Stimulated activated naive CD8-positive, alpha-beta T cell treated with anti-CD3 and anti-CD28 coated beads, Interleukin-15, amount 100 ng/mL, for 72 hours (primary cell): ENCODE measurements at places on chromosomes 12 and 14.

DNA sequence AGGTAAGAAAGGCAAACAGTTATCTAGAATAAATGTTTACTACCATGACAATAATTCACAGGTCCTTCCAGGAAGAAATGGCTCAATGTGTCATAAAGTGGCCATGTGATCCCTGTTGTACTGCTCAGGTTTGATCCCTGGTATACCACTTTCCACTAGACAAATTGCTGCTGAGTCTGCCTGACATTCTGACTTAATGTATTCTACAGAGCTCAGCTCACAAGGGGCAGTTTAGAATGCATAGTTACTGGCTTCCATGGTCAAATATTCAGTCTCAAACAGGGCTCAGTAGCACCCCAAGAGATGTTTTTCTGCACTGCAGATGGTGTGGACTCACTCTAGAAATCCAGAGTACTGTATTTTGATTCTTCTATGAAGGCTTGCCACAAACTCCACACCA, 21.8 kb downstream of the TSHR start:
- DNase-seq = no peak

DNA sequence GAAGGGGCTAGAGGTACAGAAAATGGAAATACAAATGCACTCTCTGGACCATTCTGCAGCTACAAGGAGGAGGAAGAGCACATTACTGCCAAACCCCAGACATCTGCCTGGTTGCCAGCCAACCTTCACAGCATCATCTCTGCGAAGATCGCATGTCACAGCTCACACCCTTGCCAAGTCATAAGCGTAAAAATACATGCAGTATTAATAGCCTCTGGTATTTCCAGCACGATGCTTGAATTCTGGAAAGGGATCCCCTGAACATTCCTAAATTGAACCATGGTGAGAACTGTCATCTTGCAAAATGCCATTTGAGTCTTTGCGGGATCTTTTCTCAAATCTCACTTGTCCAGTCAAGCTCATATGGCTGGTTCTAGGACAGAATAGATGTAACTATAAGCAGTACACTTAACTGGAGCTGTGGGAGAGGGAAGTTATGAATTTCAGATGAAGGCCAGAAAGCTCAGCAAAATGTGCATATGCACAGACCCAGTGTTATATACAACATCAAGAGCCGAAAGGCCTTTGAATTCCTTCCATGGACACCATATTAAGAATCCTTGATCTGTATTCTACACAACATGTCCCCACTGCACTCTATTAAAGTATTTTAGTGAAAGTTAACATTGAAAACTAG, 211.6 kb downstream of the DUSP6 start:
- no peak for DNase-seq

GRCh38 chr14:85867450-85867849, 337.5 kb downstream of the FLRT2 start:
- no peak for DNase-seq

GRCh38 chr14:35689000-35689460, 120.1 kb downstream of the RALGAPA1 start:
- DNase-seq = no peak

DNA sequence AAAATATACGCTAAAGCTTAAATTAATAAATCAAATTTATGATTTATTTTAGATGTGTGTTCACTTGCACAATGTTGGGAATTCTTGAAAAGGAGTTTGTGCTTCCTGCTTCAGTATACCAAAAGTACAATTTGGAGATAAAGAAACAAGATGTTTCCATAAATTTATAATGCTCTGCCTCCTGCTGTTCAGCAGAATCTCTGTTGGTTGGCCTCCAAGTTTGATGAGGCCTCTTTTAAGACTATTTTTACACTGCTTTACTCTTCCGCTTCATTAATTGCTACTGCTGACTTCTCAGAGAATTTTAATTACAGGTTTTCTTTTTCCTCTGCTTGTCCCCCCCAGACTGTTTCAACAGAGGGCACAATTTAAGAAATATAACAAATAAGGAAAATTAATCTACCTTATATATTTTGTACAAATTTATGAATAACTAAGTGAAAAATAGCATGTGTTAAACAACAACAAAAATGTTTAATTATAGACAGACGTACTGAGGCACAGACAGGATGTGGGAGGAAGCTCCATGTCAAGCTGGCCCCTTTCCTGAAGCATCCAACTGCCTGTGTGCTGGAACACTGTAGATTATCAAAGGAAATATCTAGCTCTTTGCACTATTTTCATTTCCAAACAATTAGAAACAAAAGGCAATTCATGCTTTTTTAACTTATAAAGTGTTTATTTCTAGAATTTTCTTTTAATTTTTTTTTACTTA, 83.9 kb downstream of the PIK3C2G start:
- no peak for DNase-seq
